ENCODE measurements at places on chromosomes 11 and 22.

DNA sequence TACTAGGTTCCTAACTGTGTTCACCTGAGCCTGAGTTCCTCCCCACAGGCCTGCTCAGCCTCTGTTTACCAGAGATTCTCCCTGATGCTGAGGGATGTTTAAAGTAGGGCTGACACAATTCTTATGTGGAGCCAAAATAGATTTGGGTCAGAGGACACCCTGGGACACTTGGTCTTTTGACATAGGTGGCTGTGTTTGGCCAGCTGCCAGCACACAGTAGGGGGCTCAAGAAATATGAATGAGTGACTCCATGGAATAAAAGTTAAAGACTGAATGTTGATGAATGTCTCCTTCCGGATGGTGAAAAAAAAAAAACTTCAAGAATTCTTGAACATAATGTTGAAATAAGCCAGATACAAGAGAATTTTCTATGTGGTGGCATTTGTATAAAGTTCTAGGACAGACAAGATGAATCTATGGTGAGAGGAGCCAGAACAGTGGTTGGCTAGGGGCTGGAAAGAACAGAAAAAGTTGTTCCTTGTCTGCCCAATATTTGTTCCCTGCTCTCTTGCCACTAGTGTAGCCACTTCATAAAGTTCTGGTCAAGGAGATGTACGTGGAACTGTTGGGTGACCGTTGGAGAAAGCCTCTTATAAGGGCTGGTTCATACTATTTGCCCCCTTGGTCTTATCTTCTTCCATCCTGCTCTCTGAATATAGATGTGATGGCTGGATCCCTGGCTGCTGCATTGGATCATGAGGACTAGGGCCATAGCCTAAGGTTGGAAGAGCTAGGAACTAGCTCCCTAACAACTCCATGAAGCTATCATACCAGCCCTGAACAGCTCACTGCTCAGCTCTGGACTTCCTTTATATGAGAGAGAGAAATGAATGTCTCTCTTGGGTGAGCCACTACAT, 40.3 kb upstream of the SMTN start:
- no peak for DNase-seq

DNA sequence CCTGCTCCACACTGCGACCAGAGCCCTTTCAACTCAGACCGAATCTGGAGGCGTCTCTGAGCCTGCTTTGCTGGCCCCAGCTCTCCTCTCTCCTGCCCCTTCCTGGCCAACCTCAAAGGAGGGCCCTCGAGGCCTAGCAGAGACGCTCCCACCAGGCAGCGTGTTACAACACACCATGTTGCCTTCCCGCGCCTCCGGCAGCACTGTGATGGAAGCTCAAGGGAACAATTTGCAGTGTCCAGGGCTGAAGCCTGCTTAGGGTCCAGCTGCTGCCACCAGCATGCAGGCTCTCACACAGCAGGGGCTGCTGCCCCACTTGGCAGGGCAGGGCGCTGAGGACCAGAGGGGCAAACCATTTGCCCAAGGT, 18.4 kb downstream of the LINC01488 start:
- DNase-seq, result no peak

DNA sequence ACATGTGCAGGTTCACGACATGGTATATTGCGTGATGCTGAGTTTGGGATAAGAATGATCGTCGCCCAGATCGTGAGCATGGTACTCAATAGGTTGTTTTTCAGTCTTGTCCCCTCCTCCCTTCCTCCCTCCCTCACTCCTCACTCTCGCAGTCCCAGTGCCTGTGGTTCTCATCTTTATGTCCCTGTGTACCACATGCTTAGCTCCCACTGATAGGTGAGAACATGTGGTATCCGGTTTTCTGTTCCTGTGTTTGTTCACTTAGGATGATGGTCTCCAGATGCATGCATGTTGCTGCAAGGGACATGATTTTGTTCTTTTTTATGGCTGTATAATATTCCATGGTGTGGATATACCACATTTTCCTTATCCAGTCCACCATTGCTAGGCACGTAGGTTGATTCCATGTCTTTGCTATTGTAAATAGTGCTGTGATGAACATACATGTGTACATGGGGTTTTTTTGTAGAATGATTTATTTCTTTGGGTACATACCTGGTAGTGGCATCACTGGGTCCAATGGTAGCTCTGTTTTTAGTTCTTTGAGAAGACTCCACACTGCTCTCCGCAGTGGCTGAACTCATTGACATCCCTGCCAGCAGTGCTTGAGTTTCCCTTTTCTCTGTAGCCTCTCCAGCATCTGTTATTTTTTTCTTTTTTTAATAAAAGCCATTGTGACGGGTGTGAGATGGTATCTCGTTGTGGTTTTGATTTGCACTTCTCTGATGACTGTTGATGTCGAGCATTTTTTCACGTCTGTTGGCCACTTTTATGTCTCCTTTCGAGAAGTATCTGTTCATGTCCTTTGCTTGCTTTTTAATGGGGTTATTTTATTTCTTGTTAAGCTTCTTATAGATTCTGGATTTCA, 16.4 kb downstream of the ZBED4 start:
- DNase-seq, result peak; percentile 42

DNA sequence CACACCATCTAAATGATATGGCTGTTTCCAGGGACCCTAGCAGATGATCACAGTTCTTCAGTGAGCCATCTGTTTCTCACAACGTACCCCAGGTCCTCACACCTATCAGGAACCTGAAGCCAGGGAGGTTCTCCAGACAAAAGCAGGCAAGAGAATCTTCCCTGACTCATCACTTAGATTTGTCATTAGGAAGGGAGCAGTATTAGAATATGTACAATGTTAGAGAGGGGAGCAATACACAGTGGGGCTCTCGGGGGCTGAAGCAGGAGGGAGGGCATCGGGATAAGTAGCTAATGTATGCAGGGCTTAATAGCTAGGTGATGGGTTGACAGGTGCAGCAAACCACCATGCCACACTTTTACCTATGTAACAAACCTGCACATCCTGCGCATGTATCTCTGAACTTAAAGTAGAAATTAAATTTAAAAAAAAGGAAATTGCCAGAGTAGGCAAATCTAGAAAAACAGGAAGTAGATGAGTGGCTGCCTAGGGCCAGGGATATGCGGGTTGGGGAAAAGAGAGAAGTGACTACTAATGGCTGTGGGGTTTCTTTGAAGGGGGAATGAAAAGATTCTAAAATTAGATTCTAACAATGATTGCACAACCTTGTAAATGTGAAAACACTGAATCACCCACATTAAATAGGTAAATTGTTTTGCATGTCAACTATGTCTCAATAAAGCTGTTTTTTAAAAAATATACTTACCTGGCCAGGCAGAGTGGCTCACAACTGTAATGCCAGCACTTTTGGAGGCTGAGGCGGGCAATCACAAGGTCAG, 14.4 kb downstream of the C22orf42 start:
- no peak for DNase-seq

DNA sequence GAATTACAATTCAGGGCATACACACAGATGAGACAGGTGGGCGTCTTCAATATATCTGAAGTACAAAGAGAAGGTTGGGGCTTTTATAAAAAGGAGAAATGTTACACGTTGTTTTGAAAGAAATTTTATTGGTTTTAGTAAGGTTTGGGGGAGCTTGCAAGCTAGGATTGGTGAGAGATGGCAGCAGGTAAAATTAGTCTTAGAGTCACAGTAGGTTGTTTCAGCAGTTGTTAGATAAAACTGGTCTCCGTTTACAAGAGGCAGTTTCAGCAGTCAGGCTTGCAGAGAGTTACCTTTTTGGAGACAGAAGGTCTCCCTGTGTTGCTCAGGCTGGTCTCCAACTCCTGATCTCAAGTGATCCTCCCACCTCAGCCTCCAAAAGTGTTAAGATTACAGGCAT, 2.4 kb upstream of the SAAL1 start:
- DNase-seq, result no peak

GRCh38 chr11:44377121-44377520, 67.2 kb upstream of the ALX4 start:
- DNase-seq, result no peak

- DNase-seq, result no peak
Observed at GRCh38 chr11:35564245-35564595, 38.8 kb upstream of the PAMR1 start.

DNA sequence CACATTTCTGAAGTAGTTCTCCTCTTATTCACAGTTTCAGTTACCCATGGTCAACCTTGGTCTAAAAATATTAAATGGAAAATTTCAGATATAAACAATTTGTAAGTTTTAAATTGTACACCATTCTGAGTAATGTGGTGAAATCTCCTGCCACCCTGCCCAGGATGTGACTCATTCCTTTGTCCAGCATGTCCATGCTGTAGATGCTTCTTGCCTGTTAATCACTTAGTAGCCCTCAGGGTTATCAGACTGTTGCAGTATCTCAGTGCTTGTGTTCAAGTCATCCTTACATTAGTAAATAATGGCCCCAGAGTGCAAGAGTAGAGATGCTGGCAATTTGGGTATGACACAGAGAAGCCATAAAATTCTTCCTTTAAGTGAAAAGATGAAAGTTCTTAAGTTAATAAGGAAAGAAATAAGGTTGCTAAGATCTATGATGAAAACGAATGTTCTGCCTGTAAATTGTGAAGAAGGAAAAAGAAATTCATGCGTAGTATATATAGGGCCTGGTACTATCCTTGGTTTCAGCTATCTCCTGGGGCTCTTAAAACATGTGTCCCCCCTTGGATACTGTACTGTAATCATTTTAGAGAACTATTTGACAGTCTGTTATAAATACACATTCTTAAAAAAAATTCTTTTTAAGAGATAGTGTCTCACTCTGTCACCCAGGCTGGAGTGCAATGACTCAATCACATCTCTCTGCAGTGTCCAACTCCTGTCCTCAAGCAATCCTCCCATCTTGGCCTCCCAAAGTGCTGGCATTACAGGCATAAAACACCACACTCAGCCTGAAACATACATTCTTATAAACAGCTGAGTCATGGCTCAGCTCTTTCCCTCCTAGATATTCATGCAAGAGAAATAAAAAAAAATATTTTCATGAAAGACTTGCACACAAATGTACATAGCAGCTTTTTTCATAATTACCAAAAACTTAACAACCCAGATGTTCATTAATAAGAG, 31.3 kb downstream of the MTNR1B start:
- no peak for DNase-seq

GRCh38 chr11:64592656-64593055, 1.6 kb downstream of the SLC22A12 start:
- no peak for DNase-seq

- no peak for DNase-seq
Observed at GRCh38 chr11:105381941-105382340, 227.9 kb upstream of the GRIA4 start.

GRCh38 chr11:68541991-68542390, 81.4 kb downstream of the PPP6R3 start:
- no peak for DNase-seq

DNA sequence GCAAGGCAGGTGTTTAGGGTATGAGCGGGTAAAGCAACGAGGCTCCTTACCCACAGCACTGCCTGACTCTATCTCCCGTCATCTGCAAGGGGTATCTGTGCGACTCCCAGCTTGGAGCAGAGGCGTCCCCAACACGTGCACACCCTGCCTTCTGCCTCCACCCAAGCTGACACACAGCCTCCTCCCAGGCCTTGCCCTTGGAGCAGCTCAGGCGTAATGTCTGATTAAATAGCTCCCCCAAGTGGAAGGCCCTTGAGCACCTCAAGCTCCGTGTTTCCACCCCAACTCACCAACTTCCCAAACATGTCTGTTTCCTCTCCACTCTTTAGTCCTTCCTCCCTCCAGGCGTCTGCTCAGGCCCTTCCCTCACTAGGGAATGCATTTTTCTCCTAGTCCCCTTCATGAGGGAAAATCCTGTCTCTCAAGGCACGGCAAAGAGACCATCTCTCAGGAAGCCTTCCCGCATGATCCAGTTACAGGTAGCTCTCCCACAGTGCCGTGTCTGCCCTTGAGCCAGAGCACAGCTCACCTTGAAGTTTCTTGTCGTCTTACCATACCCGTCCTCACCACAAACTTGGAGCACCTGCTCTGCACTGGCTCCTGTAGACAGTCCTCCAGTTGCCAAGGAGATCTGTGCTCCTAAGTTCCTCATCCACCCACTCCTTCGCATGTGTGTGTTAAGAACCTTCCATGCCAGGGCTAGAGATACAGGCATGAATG, 15.8 kb downstream of the CYB5R2 start:
- DNase-seq, result peak; percentile 4
